ENCODE measurements at places on chromosomes 13 and 19. TPM values are rescaled to one million over a fixed set of nuclear protein-coding genes. Genes with fewer than 3 reads are reported as not detected.

NKG7 gene
- total RNA-seq = not detected

ZSCAN1 gene
- 5.0 TPM for total RNA-seq

ZNF135 gene
- total RNA-seq = 2.5 TPM

RFPL4A gene
- total RNA-seq = not detected

FXYD3 gene
- not detected for total RNA-seq

ONECUT3 gene
- not detected for total RNA-seq

VSIG10L gene
- 19.2 TPM for total RNA-seq

RNF113B gene
- total RNA-seq = not detected

GIPR gene
- total RNA-seq = 0.44 TPM

DMPK gene
- 4.8 TPM for total RNA-seq

ZNF283 gene
- 3.6 TPM for total RNA-seq

TMEM238 gene
- total RNA-seq = 6.7 TPM

ZNF432 gene
- 4.2 TPM for total RNA-seq

KIR2DL3 gene
- not detected for total RNA-seq

MAN2B1 gene
- total RNA-seq = 82.9 TPM

CATSPERD gene
- not detected for total RNA-seq

TNFSF9 gene
- 94.6 TPM for total RNA-seq

KCTD12 gene
- 5.4 TPM for total RNA-seq

Measured in Caki2 (cell line).